ENCODE measurements at places on chromosomes 5 and 9.

GRCh38 chr5:108193021-108193795 is 188.7 kb downstream of the FBXL17 start:
- DNase-seq: peak; percentile 81

GRCh38 chr5:95986001-95986400 is 24.4 kb upstream of the ELL2 start:
- peak; percentile 44 for DNase-seq

DNA sequence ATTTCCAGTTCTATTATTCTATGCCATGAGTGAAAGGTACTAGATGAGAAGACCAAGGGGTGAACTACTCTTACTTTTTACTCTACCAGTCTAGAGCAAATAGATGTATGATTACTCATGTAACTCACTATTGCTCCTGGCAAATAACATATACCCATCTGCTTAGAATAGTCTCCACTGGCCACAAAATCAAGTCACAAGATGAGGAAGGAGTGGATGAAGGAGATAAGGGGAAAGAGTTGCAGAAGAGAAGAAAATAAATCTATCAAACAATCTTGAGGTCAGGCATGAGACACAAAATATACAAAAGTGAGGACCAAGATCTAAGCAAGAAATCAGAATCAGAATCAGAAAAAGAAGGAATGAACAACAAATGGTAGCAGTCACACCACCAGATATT is 13.7 kb upstream of the NR4A3 start:
- DNase-seq: no peak

DNA sequence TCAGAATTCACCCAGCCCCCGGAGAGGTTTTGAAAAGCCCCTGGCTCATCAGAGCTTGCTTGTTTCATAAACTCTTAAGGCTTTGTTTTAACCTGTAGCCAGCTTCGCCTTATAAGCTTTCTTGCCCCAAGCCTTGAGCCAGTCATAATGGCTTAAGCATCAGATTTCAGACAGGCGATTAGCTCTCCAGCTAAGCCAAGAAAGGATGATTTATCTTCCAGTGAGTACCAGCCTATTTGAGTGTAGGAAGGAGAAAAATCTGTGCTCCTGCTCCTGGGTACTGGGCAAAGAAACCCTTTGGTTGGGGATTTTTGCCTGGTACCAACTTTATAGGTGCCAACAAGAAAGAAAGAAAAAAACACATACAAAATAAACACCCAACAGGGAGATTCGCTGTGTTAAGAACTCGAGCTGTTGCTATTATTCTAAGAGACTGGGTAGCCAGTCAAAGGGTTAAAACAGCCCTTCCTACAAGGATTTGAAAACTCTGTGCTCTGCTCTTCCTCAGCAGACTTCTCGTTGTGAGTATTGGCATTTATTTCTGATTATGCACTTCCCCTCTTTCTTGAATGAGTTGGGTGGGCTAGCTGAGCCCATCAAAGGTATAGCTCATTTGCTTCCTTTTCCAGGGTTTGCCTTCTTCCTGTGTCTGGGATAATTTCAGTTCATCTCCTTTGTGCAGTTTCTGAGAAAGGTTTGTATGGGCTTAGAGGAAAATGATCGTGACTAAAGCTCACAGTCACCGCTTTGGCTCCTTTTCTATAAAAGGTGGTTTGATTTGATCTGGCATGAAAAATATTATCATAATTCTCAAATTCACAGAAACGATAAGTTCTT is 157.2 kb upstream of the DMRT1 start:
- peak; percentile 84 for DNase-seq

GRCh38 chr5:170573660-170574059 is 69.8 kb downstream of the KCNIP1 start:
- no peak for DNase-seq

DNA sequence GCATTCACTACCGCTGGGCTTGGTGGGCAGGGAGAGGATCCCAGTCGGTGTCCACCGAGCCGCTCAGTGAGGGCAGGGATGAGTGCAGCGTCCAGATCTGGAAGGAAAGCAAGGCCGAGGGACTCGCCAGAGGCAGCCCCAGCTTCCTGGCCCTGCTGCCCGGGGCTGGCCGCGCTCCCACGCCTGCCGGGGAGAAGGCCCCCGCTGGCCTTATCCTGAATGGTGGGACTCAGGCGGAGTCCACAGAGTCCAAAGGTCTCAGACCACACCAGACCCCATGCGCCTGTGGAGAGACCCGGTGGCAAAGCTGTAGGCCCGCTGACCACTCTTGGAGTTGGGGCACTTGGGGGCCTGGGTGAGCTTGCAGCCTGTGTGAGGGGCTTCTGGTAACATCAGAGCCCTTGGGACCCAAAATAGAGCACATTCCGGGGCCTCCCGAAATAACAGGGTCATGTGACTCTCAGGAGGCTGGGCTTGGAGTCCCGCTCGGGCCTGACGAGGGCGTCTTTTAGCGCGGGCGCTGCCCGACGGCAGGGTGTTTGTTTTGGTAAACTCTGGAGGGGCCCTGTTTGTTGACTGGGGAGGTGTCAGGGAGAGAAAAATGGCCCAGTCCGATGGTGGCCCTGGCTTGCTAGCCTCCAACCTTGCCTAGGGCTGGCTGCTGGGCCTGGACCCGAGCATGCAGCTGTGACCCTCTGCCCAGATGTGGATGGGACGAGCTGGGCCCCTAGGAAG is 2.8 kb downstream of the RXRA start:
- DNase-seq: peak; percentile 24

DNA sequence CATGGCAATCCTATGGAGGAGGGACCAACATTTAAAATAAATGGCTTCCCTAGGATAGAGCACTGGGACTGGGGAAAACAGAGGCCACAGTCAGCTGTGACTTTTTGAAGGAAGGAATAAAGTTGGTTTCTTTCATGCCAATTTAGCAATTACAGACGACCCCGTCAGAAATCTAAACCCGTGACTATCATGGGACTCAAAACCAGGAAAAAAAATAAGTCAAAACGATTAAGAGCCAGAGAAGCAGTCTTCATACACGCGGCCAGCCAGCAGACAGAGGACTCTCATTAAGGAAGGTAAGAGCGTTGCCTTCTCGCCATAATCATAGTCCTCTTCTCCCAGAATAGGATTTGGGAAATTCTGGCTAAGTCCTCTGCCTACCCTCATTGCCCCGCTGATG is at the start of gene MLANA:
Gene MLANA, plus strand, starts transcription at position 249 of the 400 bp plus-strand sequence. CDS start 1,586 bp downstream, outside the sequence.
- no peak for DNase-seq

DNA sequence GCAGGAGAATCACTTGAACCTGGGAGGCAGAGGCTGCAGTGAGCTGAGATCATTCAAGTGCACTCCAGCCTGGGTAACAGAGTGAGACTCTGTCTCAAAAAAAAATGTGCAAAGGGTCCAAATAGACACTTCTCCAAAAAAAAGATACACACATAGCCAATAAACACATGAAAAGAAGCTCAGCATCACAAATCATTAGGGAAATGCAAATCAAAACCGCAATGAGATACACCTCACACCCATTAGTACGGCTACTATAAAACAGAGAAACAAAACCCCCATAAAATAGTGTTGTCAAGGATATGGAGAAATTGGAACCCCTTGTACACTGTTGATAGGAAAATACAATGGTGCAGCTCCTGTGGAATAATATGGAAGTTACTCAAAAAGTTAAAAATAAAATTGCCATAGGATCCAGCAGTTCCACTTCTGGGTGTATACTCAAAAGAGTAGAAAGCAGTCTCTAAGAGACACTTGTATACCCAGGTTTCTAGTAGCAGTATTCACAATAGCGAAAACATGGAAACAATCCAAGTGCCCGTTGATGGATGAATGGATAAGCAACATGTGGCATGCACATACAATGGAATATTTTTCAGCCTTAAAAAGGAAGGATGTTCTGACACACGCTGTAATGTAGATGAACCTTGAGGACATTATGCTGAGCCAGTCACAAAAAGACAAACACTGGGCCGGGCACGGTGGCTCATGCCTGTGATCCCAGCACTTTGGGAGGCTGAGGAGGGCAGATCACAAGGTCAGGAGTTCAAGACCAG is 57.2 kb upstream of the PPARGC1B start:
- no peak for DNase-seq

DNA sequence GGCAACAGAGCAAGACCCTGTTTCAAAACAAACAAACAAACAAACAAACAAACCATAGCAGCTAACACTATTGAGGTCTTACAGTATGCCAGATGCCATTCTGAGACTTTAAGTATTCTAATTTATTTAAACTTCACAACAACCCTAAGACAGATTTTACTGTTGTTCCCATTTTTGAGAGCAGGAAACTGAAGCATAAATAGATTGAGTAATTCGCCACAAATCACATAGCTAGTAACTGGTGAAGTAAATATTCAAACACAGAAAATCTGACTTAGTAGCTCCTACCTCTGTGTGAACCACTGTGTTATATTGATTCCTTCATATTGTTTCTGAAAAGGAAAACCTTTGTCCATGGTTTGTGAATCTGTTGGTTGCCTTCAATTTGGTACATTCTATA is 98.4 kb downstream of the UNC13B start:
- no peak for DNase-seq

- no peak for DNase-seq
These were observed 43.6 kb downstream of the SLC6A3 start for GRCh38 chr5:1401536-1402138.

- no peak for DNase-seq
These were observed 47.1 kb downstream of the SH3RF2 start for GRCh38 chr5:145983446-145983845.

DNA sequence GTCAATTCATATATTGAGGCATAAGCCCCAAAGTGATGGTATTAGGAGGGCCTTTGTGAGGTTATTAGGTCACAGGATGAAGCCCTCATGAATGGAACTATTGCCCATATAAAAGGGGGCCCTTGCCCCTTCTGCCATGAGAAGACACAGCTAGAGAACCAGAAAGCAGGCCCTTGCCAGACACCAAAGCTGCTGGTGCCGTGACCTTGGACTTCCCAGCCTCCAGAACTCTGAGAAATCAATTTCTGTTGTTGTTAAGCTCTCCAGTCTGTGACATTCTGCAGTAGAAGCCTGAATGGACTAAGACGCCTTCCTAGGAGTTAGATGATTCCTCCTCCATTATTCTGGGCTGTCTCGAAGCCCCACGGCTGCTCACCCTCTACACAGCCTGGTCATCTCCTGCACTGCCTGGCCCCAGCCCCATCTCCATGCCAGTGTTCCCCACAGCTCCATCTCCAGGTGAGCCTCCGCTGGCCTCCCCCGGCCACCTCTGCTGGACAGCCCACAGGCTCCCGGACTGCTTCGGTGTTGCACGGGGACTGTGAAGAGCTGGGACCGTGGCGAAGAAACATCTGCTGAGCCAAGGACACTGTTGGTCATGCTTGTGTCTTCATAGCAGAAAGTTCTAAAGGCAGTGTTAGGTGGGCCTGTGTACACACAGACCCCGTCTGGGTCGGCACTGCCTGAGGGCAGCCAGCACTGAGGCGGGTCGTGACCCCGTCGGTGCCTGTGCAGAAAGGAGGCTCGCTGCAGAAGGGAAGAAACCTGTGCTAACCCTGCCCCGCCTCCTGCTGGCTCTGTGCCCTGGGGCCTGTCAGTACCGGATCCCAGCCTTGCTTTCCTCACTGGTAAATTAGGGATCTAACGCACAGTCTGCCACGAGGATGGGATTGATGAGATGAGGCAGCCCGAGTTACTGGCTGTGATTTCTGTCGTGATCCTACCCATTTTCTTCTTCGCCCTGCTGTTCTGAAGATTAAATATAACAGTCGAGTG is 55.1 kb upstream of the CNOT6 start:
- no peak for DNase-seq

- DNase-seq: no peak
These were observed 103.6 kb downstream of the LURAP1L start for GRCh38 chr9:12878351-12878978.

GRCh38 chr9:93859431-93860215 is 95.5 kb downstream of the BARX1 start:
- DNase-seq: no peak

GRCh38 chr5:75018805-75019587 is 33.4 kb downstream of the GCNT4 start:
- peak; percentile 17 for DNase-seq

- peak; percentile 42 for DNase-seq
These were observed 127.4 kb downstream of the COL23A1 start for GRCh38 chr5:178462816-178463215.

DNA sequence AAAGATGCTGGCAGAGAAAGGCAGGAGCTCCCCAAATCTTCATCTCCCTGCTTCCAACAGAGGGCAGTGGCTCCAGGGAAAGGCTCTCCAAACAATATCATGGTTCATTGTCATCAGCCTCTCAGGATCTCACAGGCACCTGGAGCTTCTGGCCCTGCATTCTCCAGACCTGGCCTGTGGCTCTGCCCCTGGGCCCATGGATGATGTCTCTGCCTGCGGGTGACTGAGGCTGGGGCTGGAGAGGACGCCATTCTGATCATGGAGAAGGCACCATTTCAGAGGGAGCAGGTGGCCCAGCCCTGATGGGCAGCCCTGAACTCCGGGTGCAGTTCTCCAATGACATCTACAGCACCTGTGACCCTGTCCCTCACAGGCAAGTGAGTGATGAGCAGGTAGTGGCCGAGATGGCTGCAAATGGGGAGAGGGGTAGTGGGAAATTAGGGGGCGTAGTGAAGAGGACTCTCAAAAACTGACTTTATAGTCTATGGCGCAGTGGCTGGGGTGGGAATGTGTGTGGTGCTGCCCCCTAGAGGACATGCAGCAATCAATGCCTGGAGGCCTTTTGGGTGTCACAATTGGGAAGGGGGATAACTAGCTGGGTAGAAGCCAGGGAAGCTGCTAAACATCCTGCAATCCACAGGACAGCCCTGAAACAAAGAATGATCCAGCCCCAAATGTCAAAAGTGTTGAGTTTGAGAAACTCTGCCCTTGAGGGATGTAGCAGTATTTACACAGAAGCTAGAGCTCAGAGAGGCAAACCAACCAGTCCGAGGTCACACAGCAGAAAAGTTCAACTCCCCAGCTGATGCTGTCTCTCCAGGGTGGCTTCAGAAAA is 3.2 kb downstream of the SH3PXD2B start:
- DNase-seq: peak; percentile 41

GRCh38 chr5:123157791-123158581 is 68.9 kb downstream of the PRDM6 start:
- DNase-seq: peak; percentile 88

- no peak for DNase-seq
These were observed 142.4 kb upstream of the IRX4 start for GRCh38 chr5:2024986-2025721.

GRCh38 chr5:87081511-87082372 is 185.9 kb upstream of the RASA1 start:
- DNase-seq: no peak

DNA sequence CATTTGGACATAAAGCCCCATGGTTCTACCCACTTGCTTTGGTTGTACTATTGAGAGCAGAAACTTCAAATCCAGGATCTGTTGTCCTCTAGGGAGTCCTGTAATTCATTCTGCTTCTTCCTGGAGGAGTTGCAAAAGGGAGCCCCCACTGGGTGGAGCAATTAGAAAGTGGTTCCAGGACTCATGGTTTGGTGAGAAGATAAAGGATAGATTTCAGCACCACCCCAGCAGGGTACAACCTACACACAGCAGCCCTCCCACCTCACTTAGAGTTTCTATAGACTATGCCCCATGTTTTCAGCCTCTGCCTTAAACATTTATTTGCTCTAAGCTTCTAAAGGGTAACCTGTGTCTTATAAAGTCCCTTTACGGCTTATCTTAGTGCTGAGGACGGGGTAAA is 112.6 kb upstream of the ARRDC3 start:
- DNase-seq: no peak

GRCh38 chr5:85453026-85453349 is 1068.3 kb upstream of the EDIL3 start:
- no peak for DNase-seq

Measured in fibroblast of skin of abdomen (primary cell).